ELR (cell line): ENCODE measurements at places on chromosomes 3 and 15.
A peak's percentile ranks its signal among the peaks of the same experiment; 100 is the strongest.

- DNase-seq, result no peak
Observed at GRCh38 chr3:122810734-122811133, 15.9 kb downstream of the SLC49A4 start.

DNA sequence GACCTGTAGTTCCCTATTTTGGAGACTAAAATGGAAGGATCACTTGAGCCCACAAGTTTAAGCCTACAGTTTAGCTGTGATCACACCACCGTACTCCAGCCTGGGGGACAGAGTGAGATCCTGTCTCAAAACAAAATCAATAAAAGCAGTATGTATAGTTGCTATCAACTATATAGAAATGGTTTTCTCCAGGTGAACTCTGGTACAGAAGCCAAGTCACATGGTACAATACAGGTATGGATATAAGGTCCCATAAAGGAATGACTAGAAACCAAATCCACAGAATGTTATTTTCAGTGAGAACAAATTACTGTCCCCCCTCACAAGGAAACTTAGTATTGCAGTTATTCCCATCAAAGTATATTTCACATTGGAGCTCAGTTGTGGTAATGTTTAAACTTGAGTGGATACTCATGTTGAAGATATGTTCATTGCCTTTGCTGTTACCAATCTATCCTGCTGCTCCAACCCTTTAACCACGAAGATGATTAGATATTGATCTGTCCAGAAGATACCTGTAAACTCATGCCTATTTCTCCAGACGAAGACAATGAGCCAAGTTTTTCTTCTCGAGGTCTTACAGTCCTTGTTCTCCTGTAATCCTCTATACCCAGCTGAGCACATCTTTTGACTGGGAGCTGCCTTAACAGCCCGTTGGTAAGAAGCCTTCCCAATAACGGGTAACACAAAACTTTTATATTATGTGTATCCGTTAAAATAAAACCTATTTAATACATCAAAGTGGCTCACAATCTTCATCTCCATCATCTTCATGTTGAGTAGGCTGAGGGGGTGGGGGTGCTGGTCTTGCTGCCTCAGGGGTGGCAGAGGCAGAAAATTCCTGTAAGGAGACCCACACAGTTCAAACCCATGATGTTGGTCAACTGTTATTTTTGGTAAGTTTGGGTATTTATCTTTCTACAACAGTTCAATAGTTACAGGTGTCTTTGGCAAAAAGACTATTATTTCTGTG lies 24.6 kb downstream of the TRA2B start:
- DNase-seq, result no peak

DNA sequence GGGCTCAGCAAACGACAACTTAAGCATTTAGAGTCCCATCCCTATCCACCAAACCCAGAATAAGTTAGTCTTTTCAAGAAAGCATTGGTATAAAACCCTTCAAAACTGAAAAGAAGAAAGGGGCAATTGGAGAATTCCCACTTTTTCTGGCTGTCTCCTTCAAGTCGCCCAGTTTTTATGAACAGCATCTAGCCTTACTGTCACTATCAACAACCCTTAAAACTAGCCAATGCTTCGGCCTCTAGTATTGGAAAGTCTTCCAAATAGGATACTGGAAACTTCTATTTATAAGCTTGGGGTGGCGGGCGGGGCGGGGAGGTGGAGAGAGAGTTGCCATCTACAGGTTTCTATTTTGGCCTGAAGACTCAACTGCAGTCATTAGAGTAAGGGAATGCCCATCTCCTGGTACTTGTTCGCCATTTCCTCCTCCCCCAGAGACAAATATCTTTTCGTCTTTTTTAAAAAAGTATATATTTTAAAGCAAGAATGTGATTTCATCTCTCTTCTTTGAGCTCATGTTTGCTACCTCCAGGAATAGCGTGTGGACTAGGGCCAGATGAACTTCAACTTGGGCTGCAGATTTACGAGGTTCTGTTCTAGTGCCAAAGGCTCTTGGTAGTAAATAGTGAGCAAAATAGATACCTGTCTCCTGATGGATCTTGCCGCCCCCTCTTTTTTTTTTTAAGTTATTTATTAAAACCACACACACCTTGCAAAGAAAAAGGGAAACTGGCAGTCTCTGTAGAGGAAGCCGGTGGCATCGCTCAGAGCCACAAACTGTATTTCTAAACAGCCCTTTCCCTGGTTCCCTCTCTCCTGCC lies 2.7 kb downstream of the BCL6 start:
- DNase-seq, result peak; percentile 24

DNA sequence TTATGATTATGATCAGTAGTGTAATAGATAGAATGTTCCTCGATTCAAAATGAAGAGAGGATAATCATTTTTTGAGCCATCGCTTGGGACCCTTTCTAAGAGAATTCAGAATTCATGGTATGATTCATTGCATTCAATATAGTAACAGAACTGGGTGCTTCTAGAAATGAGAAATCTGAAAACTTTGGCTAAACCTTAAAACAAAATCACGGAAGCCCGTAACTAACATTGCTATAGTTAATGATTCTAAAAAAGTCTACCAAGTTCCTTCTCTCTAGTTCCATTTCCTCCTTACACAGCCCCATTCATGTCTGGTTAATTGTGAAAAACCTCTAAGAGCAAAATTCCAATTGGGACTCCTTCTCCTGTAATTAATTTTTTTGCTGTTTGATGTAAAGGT lies 217.1 kb downstream of the GBE1 start:
- DNase-seq, result no peak
